ENCODE measurements at places on chromosomes 16 and 17.

DNA sequence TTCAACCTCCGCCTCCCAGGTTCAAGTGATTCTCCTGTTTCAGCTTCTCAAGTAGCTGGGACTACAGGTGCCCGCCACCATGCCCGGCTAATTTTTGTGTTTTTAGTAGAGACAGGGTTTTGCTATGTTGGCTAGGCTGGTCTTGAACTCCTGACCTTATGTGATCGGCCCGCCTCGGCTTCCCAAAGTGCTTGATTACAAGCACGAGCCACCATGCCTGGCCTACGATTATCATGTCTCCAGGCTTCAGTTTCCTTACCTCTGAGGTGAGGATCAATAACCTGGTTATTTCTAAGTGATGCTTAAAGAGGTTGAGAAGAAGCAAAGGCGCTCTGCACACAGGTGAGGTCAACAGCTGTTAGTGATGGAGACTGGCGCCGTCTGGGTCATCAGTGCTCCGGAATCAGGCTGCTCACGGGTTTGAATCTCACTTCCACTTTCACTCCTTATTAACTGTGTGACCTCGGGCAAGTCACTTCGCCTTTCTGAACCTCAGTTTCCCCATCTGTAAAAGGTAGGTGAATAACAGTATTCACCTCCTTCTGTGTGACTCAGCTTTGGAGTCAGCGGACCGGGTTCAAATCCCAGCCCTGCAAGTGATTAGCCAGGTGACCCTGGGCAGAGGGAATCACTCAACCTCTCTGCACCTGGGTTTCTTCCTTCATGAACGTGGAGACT lies 745 bp upstream of the ABCC1 start:
- DNase-seq: no peak

DNA sequence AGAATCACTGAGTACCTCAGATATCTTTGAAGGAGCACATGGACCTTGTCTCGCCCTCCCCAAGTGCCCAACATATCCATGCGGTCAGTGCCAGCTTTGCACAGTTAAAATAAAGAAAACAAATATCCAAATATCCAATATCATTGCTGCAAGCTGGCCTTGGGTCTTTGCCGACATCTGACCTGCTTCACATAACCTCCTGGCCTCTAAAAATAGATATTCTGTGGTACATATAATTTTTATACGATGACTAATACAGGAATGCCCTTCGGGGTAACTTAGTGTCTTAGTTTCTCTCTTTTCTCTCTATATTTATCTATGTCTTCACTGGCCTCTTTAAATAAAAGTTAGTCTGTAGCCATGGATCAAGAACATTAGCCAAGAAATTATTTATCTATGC lies 67.8 kb downstream of the MAF start:
- DNase-seq: no peak

DNA sequence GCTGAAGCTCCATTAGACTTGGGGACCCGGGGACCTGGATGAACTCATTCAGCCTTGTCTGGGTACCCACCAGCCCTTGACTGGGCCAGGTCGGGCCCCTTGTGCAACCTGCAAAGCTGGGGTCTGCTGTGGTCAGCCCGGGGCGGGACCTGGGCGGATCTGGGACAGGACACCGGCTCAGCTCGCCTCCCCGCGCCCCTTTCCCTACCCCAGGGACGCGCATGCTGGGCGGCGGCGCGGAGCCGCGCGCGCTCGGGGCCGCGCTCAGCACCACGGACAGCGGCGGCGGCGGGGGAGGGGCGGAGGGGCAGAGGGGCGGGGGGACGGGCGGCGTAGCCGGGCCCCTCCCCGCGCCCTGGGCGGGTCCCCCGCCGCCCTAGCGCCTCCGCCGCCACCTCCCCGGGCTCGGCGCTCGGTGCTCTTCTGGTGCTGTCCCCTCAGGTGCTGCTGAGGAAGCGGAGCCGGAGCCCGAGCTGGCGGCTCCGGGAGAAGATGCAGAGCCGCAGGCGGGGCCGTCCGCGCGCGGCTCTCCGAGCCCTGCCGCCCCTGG lies 7.4 kb downstream of the ACD start:
- DNase-seq: no peak

DNA sequence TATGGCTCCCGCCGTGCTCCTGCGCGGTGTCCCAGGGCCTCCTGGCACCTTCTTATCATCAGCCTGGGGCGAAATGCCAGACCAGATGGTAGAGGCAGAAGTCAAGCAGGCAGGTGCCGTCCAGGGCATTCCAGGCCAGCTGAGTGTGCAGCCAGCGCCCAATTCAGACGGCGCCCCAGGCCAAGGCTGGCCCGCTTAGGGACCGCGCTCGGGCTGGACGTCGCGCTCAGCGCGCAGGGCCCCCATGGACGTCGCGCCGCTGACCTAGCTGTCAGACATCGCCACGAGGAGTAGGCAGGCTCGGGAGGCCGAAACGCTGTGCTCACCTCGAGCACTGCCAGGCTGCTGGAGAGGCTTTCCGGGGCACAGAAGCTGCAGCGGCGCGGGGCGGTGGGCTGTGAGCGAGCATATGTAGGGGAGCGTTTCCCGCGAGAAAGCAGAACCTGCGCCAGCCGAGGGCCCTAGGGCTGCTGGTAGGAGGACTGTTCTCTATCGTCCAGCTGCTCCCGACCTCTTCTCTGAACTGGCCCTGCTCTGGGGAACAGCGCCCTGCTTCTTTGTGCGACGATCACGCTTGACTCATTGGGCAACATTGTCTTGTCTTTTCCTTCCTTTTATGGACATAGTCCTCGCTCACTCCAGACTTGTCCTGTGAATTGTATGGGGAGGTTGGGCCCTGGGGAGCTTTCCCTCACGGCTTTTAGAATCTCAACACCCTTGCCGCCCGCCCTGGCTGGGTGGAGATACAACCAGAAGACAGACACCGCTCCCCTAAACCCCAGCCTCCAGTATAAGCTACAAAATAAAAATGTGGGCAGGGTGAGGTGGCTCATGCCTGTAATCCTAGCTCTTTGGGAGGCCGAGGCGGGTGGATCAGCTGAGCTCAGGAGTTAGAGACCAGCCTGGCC lies 8.4 kb upstream of the CA4 start:
- no peak for DNase-seq

Data from stimulated activated CD4-positive, alpha-beta T cell treated with anti-CD3 and anti-CD28 coated beads, Interleukin-1b, Interleukin-23, amount 100 ng/mL, for 4 hours (primary cell).